ENCODE measurements at places on chromosomes 2 and 18.

DNA sequence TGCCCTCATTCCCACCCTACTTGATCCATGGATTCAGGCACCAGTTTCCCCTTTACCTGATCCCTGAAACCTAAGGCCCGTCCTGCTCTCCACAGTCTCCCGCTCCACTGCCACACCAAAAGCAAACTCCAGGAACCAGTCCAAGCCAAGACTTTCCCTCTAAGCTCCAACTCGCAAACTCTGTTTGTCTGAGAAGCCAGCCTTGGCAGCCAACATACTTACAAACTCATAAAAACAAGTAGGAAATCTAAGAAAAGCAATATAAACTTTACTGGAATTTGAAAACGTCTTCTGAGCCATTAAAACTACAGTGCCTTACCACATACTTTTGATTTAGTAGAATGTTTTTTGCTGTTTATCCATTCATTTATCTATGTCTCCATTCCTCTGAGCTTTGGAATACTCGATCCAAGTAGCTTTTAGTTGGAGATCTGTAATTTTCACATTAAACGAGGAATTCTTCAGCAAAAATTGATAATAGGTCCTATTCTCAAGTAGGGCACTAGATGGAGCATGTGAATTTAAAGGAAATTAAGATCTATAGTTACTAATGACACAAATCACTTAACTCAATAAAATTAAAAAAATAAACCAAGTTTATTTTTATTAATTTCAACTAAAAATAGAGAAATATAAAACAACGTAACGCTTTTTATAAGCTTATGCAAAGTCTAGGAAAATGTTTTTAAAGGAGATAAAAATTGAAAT lies 199.7 kb downstream of the MYO3B start:
- no peak for DNase-seq

- no peak for DNase-seq
Observed at GRCh38 chr2:237411683-237412423, 2.1 kb downstream of the COL6A3 start.

DNA sequence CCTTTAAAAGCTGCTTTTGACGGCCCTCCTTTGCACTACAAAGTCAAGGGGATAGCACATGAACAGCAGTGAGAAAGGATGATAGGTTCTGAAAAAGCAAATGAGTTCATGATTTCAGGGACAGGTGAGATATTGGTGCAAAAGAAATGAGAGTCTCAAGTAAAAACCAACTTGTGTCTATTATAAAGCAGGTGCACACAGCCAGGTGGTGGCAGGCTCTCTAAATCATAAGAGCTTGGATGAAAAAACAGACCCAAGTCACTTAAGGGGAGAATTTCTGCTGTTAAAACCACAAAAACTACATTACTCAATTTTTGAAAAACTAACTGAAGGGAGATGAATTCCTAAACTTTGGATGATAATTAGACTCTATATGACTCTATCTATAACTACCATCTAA lies 201.5 kb downstream of the SP3 start:
- DNase-seq: no peak

DNA sequence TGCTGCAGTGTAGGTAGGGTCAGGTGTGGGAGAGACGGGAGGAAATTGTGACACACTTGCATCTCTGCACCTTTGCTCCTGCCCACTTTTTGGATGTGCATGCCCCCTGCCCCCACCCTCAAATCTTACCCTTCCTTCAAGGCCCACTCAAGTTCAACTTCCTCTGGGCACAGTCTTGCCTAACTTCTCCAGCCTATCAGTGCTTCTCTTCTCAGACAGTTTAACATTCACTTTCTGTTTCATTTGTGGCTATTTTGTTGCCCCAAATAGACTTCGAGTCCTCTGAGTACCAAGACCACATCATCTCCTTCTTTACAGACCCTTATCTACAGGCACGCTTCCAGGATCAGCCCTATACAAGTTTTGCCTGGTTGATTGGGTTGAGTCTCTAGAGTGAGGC lies 2.7 kb downstream of the ST8SIA5 start:
- DNase-seq: no peak

GRCh38 chr18:13605477-13605876 lies 120.9 kb downstream of the FAM210A start:
- no peak for DNase-seq

DNA sequence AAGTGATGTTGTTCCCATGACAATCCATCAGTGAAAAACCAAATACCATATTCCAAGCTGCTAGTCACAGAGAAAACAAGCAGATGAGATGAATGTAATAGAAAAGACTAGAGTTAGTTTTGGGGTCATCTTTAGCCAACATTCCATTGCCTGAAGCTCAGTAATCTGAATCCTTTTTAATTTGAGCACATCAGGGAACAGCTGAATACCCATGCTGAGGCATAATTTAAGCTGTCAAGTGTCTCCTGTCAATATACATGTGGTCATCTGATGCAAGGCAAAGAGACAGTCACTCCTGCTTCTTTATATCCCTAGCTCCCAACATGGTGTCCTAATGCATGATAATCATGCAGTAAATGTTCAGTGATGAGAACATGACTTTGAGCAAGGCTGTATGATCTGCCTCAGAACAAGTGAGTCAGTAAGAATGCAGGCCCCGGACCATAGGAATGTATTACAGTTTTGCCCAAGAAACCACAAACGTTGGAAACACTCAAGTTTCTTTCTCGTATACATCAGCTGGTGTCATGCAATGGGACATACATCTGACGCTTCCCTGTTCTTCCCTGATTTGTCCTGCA lies 48.0 kb downstream of the CDK15 start:
- DNase-seq: no peak

- DNase-seq: no peak
Observed at GRCh38 chr2:206701952-206702605, 16.1 kb downstream of the DYTN start.

DNA sequence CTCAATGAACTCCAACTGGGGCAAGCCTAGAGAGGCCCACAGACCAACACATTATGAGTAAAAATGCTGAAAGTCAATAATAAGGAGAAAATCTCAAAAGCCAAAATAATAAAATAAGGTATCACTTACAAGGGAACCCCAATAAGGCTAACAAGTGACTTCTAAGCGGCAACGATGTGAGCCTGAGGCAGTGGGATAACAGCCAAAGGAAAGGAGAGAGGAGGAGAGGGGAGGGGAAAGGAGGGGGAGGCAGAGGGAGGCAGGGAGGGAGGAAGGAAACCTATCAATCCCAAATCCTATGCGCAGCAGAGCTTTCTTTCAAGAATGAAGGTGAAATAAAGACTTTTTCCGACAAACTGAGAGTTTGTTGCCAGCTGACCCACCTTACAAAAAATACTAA lies 6.0 kb upstream of the NFATC1 start:
- no peak for DNase-seq

GRCh38 chr18:33821503-33821902 lies 243.5 kb downstream of the ASXL3 start:
- DNase-seq: no peak

DNA sequence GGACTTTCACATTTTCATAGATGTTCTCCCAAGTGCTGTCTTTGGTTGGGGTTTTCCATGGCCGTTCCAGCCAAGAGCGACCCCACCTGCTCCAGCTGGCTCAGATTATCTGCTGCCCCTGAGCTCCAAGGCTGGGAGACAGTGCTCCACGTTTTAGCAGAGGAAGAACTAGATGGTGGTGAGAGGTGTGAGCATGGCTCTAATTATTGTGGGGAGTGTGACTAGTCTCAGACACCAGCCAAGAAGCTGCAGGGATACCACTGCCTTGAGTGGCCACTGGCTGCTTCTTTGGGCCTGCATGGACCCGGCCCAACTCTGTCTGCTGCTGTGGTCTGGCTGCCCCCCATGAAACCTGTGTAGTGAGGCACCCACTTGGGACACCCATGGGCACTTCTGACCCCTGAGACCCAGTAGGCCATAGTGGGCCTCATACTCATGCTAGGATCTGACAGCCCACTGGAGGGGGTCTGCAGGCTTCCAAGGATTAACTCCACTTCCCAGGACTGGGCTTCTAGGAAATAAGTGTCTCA lies 2.8 kb upstream of the NCL start:
- no peak for DNase-seq

- peak; percentile 14 for DNase-seq
Observed at GRCh38 chr2:70552501-70553333, 909 bp downstream of the TGFA start.

GRCh38 chr2:227134591-227134990 lies 29.4 kb downstream of the COL4A4 start:
- no peak for DNase-seq

GRCh38 chr2:228417526-228417925 lies 236.0 kb upstream of the SPHKAP start:
- no peak for DNase-seq

DNA sequence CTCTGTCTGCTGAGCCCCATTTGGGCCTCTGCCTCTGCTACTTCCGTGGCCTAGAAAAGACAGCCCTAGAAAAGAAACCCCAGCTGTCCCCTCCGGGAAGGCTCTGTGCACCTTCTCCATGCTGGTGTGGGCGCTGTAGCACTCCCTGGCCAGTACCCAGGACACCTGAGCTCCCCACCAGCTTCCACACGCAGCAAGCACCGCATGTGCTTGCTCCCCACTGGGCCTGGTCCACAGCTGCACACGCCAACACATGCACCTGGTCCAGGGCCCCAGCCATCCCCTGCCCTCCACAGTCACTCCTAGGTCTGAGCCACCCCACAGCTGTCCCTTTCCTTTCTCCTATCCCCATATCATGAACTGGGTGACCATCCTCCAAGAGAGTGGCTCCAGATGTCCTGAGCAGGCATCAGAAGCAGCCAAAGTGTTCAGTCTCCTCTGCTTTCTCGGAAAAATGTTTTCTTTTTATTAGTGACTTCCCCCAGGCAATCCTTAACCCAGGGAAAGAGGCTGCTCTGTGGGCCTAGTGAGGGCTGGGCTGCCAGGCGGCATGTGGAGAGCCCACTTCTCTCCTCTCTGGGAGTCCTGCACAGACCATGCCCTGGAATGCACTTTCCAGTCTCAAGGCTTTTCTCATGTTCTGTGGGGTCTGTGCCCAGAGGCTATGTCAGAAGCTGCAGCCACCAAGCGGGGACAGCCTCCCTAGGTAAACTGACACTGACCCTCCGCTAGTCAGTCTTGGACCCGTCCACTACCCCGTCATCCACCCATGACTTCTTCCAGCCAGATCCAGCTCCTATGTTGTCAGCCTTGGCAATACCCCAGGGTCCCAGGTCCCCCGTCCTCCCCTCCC lies 133.7 kb downstream of the KLHL29 start:
- no peak for DNase-seq

DNA sequence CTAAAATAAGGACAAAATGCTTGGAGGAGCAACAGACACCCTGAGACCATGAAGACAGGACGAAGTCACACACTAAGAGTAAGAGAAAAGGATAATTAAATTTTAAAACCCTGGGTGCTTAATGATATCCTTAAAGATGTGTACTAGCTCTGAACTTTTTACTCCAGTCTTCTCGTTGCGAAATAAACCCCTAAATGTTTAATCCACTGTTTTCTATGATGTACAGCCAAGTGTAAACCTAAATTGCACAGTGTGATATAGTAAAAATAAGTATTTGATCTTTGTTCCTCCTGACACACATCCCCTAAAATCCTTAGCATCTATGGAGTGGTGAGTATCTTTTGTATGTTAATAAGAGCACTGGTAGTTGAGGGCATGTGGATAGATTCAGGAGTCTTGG lies 157.5 kb upstream of the PKDCC start:
- DNase-seq: no peak

DNA sequence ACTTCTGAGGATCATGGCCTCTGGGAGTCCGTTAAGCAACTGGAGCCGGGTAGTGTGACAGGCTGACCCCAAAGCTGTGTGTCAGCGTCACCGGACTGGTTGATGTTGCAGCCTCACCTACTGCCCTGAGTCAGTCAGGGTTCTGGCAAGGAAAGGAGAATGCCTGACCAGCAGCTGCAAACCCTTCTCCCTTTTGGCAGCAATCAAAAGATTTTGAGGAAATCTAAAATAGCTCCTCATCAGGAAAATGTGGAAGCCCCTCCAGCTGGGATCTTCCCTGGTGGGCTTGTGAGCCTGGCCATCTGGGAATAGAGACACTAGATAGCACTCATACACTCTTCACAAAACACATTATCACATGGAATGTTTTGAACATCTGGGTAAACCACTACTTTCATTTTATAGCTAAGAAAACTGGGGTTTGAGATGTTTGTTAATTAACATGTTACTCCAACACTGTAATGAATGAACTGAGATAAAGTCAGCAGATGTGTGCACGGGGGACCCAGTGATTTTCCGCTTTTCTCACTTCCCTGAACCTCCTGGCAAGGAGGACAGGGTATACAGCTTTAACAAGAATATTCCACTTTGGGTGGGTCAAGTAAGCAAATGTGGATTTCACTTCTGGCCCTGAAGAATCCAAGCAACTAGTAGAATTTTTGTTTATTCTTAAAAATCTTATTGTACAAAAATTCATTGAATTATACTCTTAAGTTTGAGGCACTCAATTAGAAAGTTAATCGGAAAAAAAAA lies 24.7 kb downstream of the CLUL1 start:
- no peak for DNase-seq

DNA sequence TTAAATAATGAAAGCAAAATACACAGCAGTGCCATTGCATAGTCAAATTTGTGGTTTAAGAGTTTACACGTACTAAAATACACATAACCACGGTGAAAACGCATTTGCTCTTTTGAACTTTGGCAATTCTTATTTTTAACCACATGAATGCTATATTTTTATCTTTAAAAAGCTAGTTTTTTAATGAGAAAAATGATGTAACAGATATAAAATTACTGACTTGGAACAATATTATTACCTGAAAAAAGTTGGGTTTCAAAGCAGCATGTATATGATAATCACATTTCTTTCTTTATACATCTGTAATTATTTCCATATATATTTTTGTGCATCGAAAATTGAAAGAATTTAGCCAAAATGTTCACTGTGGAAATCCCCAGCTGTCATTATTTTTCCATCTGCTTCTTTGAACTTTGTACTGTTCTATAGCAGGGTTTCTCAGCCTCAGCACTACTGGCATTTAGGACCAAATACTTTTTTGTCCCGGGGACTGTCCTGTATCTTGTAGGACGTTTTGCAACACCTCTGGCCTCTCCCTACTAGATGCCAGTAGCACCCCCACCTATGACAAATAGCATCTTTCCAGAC lies 75.9 kb upstream of the CAB39 start:
- DNase-seq: no peak

GRCh38 chr18:50104421-50104820 lies 90.5 kb downstream of the MYO5B start:
- DNase-seq: no peak

GRCh38 chr18:13164406-13164805 lies 54.2 kb upstream of the LDLRAD4 start:
- DNase-seq: no peak

DNA sequence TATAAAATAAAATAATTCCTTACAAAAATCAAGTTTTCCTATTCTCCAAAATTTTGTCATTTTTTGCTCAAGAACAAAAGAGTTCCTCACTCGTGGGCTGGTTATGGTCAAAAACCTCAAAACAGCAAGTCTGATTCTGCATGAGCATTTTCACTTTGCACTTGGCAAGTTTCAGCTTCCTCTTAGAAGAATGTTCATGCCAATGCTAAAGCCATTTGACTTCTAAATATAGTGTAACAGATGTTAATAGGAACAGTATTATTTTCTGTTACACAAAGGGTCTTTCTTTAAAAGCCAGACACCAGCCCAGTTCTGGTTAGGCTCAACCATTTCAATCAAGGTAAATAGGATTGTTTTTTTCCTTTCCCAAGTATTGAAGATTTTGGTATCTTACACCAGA lies 261.3 kb upstream of the CCDC68 start:
- DNase-seq: no peak
